Stimulated activated CD4-positive, alpha-beta T cell treated with anti-CD3 and anti-CD28 coated beads, Interleukin-12 subunit alpha, Interleukin-12 subunit beta, amount 100 ng/mL, for 4 hours (primary cell): ENCODE measurements at places on chromosomes 5 and 9.
A peak's percentile ranks its signal among the peaks of the same experiment; 100 is the strongest.

- DNase-seq, result no peak
These were observed 68.7 kb upstream of the OSMR start for GRCh38 chr5:38777111-38777510.

- no peak for DNase-seq
These were observed 132.8 kb downstream of the CD180 start for GRCh38 chr5:67063791-67064190.

DNA sequence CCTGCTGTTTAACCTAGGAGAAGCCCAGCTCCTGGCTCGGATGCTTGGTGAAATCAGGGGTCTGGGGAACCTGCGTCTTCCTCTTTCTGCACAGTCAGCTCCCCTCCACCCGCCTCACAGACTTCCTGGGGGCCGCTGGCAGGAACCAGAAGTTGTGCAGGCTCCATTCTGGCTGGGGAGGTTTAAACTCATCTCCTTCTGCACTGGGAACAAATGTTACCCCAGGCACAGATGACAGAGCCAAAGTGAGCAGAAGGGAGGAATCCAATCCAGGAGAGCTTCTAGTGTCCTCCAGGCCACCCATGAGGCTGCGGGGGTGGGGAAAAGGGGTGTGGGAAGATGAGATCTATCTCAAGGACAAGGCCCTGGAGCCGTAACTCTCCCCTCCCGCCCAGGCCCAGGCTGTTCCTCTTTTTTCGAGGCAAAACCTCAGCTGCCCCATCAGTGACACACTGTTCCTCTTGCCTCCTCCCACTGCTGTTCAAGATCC, 31.2 kb downstream of the KCNMB1 start:
- no peak for DNase-seq

DNA sequence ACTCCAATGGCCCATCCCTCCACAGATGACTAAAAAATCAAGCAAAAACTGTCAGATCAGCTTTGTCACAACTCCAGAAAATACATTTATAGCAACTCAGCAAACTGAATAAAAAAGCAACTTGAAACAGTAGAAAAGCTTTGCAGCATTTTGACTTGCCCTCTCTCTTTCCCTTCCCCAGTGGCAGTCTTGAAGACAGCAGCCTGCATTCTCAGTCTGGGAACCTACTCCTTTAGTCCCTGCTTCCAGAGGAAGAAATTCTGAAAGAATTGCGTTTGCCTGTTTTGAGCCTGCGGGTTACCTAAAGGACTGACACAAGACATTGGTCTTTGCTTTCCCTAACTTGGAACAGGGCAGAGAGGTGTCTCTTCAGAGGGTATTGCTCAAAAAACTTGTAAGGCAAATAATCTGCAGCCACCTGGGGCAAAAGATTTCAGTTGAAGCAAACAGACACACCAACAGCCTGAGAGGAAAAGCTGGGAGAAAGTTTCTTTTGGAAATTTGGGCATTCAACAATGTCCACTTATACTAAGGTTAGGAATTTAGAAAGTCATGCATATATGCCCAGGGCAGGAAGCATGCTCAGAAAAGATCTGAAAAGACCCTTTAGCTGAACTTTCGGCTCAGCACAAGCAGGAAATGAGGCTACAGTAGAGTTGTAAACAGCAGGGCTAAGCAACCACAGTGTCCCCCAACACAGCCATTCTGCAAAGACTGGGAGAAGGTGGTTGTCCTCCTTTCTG, 15.2 kb upstream of the SLC35D2 start:
- no peak for DNase-seq

- peak; percentile 30 for DNase-seq
These were observed 923 bp upstream of the ZBTB5 start for GRCh38 chr9:37466037-37466709.

- no peak for DNase-seq
These were observed 55.5 kb upstream of the MEF2C start for GRCh38 chr5:88938488-88938887.

GRCh38 chr9:5698810-5699556, 70.1 kb downstream of the RIC1 start:
- no peak for DNase-seq

DNA sequence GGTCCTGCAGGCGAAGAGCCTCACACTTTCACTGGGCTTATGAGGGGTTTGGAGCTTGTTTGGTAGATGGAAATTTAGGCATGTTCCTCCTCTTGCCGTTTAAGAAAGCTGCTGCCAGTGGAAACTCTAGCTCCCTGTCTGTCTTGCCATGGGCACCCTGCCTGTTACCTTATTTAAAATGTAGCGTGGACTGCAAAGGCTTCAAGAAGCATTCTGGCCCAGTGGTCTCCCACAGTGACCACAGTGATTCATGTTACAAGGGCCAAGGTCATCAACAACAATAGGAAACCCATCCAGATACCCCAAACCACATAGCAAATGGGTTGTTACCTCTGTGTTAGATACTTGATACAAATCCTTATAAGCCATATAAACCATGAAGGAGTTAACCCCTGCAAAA, 96.6 kb downstream of the DPYSL3 start:
- DNase-seq, result no peak

- no peak for DNase-seq
These were observed 6.4 kb upstream of the RNU6ATAC start for GRCh38 chr9:134170532-134171315.
